Lung (tissue), 17 donors: ENCODE measurements at places on chromosomes 2 and 18. TPM values are rescaled to one million over a fixed set of nuclear protein-coding genes. Genes with fewer than 3 reads are reported as not detected.

SERPINB12 gene
- not detected for total RNA-seq

DNA sequence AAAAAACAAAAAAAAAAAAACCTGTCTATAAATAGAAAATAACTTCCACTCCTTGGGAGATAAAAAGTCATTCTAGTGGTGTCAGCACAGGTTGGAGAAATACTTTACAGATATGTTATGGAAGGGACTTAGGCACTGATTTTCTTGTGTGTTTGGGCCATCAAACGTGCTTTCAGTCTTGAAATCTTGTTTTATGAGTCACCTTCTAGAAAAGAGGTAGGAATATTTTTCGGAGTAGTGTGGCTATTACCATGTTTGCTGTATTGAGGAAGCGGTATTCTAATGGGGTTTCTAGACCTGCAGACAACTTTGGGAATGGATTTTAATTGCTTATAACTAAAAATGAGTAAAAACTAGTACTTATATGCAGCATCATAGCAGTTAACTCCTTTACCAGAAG, 12.0 kb downstream of the HNMT start:
- no peak overlapping the region for H3K27ac ChIP-seq
- no peak overlapping the region for H3K4me3 ChIP-seq
- H3K27me3 ChIP-seq: no peaks in the 10 kb centered on the region
- no peaks in the 10 kb centered on the region for H3K4me1 ChIP-seq

PASK gene
- total RNA-seq: 21.8 TPM

PPM1B gene
- 66.2 TPM for total RNA-seq

PJVK gene
- total RNA-seq: 4.0 TPM

PARD6G gene
- total RNA-seq: 4.4 TPM

CYP1B1 gene
- total RNA-seq: 47.7 TPM

DNA sequence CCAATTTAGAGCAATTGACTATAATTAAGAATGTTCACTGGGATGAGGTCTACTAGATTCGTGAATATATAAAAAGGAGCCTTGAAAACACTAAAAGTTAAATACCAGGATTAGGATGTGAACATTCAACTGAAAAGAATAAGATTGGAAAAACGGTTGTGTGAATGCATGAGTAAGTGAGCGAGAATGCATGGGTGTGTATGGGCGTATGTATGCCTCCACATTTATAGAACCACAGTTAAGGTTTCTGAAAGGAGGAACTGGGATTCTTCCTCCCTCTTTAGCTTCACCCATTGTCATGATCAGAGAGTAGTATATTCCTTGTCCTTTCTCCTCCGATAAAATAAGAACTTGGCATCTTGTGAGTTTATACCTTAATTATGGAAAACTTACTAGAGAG, 151.1 kb upstream of the UBE2E3 start:
- no peak overlapping the region for H3K27ac ChIP-seq
- H3K4me3 ChIP-seq: no peak overlapping the region
- no peaks in the 10 kb centered on the region for H3K4me1 ChIP-seq
- H3K27me3 ChIP-seq: no peaks in the 10 kb centered on the region

- no peak overlapping the region for H3K4me3 ChIP-seq
- H3K27me3 ChIP-seq: no peaks in the 10 kb centered on the region
- peaks cover 5% of the 10 kb centered on the region for H3K4me1 ChIP-seq
- no peaks in the 10 kb centered on the region for H3K36me3 ChIP-seq
- no peak overlapping the region for H3K27ac ChIP-seq
- DNase-seq: no peak
Observed at GRCh38 chr18:44897411-44897810, 216.7 kb downstream of the SETBP1 start.

PTPRM gene
- total RNA-seq: 146 TPM

- H3K36me3 ChIP-seq: no peaks in the 10 kb centered on the region
- no peaks in the 10 kb centered on the region for H3K4me1 ChIP-seq
- peaks cover 3% of the 10 kb centered on the region for H3K27me3 ChIP-seq
- DNase-seq: no peak
Observed at GRCh38 chr2:223214394-223215253, 162.6 kb downstream of the KCNE4 start.

CHRNG gene
- not detected for total RNA-seq

GRCh38 chr2:159921752-159922404, 123.9 kb upstream of the CD302 start:
- H3K27ac ChIP-seq: no peak overlapping the region
- H3K27me3 ChIP-seq: no peaks in the 10 kb centered on the region
- H3K4me1 ChIP-seq: peaks cover 16% of the 10 kb centered on the region
- H3K4me3 ChIP-seq: no peak overlapping the region
- no peaks in the 10 kb centered on the region for H3K36me3 ChIP-seq
- DNase-seq: peak; percentile 59
